ENCODE measurements at places on chromosomes 7 and 10.
A peak's percentile ranks its signal among the peaks of the same experiment; 100 is the strongest.

- peak; percentile 8 for DNase-seq
Measured at GRCh38 chr10:58209669-58210068, 58.0 kb downstream of the IPMK start.

GRCh38 chr10:28859791-28860190 is 182.5 kb downstream of the BAMBI start:
- no peak for DNase-seq

- no peak for DNase-seq
Measured at GRCh38 chr10:14757394-14757793, 17.3 kb downstream of the FAM107B start.

DNA sequence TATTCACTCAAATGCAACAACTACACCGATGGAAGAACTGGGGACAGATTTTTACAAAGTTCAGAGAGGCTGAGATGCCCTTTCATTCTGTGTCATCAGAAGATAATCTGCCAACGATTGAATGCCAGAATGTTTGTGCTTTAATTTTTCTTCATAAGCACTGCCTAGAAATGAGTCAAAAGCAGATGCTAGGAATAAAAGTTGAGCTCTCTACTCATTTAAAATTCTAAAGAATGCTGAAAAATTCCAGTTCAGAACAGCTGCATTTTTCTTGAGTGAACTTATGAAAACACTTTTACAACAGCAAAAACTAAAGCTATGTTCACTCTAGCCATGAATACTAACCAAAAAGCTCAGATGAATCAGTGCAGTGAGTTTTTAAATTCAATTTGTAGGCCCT is 22.3 kb upstream of the FAM133B start:
- no peak for DNase-seq

- DNase-seq, result no peak
Measured at GRCh38 chr7:156169474-156170370, 357.5 kb upstream of the SHH start.

GRCh38 chr7:3067606-3068380 is 24.1 kb upstream of the CARD11 start:
- no peak for DNase-seq

- DNase-seq, result no peak
Measured at GRCh38 chr10:121134711-121135110, 283.5 kb downstream of the WDR11 start.

DNA sequence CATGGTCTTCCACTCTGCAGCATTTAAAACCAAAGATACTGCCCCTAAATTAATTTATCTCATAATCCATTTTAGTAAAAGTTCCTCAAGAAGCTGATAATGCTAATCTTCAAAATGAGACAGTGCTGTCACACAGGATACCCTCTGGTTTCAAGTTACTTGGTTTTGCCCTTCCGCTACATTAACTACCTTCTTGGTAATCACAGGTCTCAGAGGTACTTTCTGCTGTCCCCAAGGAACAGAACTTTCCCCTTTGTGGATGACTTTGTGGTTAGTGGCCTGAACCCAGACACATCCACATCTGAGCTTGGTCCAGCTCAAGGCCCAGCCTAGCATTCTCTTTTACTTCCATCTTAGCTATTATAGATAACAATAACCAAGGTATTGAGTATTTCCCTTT is 88.8 kb upstream of the TMEM26 start:
- no peak for DNase-seq

DNA sequence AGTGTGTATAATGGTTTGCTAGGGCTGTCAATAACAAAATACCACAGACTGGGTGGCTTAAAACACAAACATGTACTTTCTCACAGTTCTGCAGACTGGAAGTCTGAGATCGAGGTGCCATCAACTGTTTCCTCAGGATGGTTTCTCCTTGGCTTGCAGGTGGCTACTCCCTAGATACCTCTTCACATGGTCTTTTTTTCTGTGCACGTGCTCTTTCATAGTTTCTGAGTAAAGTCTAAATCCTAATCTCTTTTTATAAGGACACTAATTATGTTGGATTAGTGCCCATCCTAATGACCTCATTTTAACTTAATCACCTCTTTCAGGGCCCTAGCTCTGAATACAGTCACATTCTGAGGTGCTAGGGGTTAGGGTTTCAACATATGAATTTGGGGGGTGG is 65.9 kb downstream of the AMPH start:
- DNase-seq, result no peak

DNA sequence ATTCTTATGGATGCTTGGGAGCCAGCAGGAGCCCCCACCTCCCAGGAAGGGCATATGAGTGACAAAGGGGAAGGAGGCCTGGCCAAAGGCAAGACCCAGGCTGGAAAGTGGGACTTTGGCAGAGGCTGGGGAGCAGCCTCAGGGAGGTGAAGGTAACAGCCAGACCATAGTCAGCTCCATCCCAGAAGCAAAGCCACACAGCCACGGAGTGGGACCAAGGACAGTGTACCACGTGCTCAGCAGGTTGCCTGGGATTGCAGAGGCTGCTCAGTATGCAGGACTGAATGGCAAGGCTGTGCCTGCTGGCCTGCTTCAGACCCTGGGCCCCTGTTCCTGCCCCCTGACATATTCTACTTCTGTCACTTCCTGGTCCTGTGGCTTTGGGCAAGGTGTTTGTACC is 17.6 kb upstream of the GPR26 start:
- no peak for DNase-seq

- peak; percentile 40 for DNase-seq
Measured at GRCh38 chr10:61943674-61944378, 42.3 kb downstream of the ARID5B start.

- no peak for DNase-seq
Measured at GRCh38 chr7:10245406-10245805, 728.3 kb upstream of the PHF14 start.

DNA sequence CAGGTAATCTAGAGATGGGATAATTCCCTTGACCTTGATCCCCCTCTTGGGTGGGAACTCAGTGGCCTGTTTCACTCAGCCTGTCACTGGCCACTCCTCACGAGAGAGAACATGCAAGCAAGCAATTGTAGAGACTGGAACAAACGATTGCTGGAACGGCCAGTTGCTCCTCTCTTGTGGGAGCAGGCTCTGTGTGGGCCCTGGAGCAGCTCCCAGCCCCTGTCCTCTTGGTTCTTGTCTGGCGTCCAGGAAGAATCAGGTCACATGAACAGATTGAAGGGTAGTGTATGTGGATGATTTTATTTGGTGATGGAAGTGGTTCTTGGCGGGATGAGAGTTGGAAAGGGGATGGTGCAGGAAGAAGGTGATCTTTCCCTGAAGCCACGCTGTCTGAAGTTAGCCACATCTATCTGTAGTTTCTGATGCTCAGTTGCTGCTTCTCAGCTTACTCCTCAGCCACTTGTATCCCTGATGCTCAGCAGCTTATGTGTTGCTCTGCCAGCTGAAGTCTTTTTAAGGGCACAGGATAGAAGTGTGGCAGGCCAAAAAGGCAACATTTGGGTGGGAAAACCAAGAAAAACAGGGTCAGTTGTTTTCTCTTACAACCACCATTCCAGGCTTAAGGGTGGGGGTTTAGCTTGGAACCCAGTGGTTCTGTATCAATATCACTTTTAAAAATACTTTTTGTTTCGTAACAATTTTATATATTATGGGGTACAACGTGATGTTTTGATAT is 15.9 kb downstream of the RNF133 start:
- DNase-seq, result no peak

- no peak for DNase-seq
Measured at GRCh38 chr10:44787480-44788075, 123.6 kb upstream of the TMEM72 start.

DNA sequence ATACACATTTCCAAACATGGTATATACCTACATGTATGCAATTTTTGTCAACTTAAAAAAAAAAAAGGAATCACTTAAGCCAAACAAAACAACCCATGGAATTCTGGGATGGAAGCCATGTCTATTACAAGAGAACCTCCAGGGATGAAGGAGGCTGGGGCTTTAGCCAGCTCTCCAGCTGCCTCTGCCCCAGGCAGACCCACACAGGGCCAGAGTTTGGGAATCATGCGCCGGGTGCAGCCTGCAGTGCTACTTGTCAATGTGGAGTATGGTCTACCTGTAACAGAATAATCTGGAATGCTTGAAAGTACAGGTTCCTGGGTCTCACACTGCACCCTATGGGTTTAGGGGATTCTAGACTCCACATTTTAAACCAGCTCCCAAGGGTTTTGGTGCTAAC is 10.8 kb downstream of the ATP6V0E2 start:
- no peak for DNase-seq

GRCh38 chr7:26326211-26326610 is 34.5 kb downstream of the SNX10 start:
- no peak for DNase-seq

DNA sequence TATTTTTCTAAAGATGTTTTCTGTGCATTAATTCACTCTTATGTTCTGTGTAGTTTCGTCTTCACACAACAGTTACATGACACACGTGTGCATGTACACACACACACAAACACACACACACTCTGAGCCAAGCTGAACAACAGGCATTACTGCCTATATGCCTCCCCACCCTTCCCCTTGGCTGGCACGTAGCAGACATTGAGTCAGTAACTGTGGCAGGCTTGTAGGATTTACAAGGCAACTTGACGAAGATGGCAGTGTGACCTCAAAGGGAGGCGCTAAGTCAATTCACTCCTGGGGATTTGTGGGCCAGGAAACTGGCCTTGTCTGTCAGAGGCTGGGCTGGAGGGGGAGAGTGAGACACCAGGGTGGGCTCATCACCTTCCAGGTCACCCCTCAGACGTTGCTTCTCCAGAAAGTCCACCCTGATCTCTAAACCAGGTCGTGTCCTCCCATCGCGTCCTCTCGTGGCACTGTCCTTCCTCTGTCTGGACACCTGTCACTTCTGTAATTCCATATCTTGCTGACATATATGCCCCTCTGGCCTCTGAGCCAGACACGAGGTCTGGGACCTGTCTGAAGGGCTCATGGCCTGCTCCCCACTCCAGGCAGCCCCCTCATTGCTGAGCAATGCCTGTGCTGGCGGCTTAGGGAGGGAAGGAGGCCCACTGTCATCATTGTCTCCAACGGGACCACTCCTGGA is 41.1 kb upstream of the INPP5A start:
- no peak for DNase-seq

DNA sequence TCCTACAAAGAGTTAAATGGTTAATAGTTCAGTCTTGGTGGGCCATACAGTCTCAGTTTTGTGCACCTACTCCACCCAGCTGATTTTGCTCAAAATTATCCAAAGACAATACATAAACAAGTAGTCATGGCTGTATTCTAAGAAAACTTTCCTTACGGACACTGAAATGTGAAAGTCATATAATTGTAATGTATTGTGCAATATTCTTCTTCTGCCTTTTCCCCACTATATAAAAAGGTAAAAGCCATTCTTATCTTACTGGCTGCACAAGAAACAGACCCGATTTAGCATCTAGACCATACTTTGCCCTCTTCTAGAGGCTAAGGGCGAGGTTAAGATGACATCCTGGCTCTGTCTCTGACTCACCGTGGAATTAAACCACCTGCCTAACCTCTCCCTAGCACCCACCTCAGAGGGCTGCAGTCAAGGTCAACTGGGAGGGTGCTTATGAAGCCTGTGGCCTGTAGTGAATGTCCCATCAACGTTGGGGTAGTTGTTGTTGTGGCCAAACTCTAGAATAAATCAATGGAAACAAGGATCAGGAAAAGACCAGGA is 63.8 kb upstream of the DOCK1 start:
- DNase-seq, result no peak

DNA sequence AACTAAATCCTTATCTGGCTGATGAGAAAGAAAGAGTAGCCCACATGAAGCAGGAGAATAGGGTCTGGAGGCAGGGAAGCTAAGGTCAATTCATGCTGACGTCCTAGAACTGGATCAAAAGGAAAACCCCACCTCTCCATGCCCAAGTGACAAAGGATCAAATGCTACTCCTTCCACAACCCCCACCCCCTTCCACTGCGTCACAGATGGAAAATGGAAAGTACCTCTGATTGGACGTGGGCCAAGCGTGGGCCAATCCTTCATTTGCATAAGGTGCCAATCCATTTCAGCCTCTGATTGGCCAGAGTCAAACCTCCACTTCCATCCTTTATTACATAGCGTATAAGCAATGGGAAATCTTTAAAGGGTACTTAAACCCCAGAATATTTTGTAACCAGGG is 431.3 kb upstream of the ETV1 start:
- DNase-seq, result no peak

GRCh38 chr10:60986791-60987190 is 42.8 kb upstream of the RHOBTB1 start:
- no peak for DNase-seq

- DNase-seq, result peak; percentile 23
Measured at GRCh38 chr7:43249823-43250145, 137.3 kb downstream of the HECW1 start.

GRCh38 chr7:96244992-96245292 is 77.0 kb downstream of the SLC25A13 start:
- DNase-seq, result no peak

DNA sequence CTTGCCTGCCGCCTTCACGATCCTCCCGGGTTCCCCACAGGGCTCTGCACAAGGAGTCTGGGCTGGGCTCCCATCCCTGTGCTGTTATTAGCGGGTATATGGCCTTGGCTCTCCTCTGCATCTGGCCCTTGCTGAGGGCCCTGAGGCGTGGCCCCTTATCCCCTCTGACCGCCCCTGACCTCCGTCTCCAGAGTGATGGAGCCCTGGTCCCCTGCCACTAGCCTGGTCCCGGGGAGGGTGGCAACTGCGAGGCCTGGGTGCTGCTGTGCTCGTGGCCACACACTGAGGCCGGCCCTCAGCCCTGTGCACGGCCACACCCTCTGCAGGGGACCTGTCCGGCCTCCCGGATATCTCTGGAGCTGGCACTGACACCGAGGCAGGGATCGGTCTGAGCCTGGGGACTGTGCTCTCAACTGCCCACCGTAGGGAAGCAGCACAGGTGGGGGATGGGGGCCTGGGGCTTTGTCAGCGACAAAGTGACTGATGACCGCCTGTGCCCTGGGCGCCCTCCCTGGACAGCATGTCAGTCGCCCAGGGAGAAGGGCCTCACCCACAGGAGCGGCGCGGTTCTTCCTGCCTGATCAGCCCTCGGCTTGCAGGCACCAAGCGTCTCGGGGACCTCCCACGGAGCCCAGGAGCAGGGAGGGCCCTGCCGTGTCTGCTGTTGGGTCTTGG is 72.4 kb downstream of the NKX6-2 start:
- DNase-seq, result no peak

DNA sequence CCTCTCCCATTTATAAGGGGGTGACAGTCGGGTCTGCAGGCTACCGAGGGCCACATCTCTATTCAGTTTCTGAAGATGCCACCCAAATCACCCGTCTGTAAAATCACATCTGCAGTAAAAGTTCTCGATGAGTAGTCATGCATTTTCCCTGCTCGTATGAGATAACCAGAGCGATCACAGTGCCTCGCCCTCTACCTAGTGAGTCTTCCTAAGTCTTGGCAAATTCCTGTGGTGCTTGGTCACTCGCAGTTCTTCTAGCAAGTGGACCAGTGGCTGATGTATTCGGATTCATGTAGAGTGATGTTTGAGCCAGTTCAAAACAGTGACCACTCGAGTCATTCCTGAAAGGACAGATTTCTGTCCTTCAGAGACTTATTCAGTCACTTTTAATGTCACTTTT is 44.9 kb downstream of the INSYN2A start:
- DNase-seq, result no peak

- DNase-seq, result peak; percentile 82
Measured at GRCh38 chr7:44257618-44258422, 57.0 kb downstream of the YKT6 start.

All from Ammon's horn (tissue), 1 donor.